Esophagus muscularis mucosa (tissue), 4 donors: ENCODE measurements at places on chromosomes 5 and 9. TPM values are rescaled to one million over a fixed set of nuclear protein-coding genes. Genes with fewer than 3 reads are reported as not detected.
A peak's percentile ranks its signal among the peaks of the same experiment; 100 is the strongest.

- peak; percentile 45 for DNase-seq
These were observed 68.9 kb upstream of the TAF1L start for GRCh38 chr9:32704343-32704742.

The SIT1 gene
- total RNA-seq, result not detected

The TESK1 gene
- 80.6 TPM for total RNA-seq

The LMX1B gene
- total RNA-seq, result 0.66 TPM

DNA sequence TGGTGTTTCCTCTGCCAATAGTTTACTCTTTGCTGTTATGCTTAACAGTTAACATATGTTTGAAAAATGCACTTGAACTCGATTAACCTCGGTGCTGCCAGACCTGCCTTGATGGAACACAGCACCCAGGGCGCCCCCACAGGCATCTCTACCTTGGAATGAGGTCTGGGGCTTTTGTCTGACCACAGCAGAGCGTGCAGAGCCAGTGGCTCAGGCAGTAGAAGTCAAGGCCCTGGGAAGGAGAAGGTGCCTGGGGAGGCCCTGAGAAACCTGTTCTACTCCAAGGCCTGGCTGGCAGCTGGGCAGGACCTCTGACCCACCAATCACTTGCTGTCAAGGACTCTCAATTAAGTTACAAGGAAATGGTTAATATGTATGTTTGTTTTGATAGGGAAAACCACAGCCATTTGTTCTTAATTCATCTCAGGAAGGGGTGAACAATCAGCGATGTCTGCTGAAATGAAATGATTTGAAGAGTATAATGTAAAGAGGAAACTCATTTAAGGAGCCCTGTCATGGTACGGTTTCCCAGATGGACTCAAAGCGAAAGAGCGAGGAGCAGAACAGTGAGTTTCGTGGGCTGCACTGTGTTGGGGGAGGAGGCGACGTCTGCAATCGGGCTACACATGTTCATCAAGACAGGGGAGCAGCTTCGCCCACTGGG, 21.9 kb downstream of the MACROH2A1 start:
- DNase-seq, result no peak

The SMIM33 gene
- total RNA-seq, result not detected

GRCh38 chr9:6956879-6957278, 199.1 kb downstream of the KDM4C start:
- DNase-seq, result no peak

The TSSK1B gene
- total RNA-seq, result not detected

DNA sequence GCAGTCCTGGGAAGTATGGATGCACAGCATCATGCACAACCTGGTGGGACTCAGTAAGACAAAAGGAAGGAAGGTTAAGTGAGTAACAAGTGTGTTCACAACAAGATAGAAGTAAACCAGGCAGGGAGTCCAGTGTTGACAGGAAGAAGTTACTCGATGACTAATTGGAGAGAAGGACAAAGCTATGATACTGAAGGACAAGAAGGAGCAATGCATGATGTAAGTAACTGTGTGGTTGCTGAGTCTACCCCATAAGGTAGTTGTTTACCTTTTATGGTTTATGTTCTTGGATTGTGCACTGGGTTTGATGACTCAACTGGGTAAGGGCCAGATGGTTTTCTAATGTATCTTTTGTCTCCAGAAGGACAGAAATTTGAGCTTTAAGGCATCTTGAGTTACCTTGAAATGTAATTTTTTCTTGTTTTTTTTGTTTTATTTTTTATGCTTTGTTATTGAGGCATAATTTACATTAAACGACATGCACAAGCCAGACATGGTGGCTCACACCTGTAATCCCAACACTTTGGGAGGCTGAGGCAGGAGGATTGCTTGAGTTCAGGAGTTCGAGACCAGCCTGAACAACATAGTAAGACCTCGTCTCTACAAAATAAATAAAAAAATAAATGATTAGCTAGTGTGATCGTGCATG, 89.2 kb upstream of the CAST start:
- no peak for DNase-seq

DNA sequence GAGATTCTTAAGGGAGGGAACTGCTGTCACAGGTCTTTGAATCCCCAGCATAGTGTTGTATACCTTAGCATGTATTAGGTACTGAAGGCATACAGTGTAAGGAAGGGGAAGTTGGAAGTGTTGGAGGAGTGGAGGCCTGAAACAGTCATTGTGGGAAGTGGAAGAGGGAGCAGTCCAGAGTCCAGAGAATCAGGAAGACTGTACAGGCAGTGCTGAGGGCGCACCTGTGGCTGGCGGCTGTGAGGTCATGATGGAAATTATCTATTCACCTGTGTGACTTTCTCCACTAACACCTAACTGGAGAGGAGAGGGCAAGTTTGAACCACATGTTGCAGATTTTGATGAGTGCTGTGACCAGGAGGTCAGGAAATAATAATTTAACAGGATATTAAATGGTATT, 119.7 kb upstream of the NIPBL start:
- peak; percentile 78 for DNase-seq

GRCh38 chr9:17472126-17472525, 106.7 kb upstream of the SH3GL2 start:
- DNase-seq, result no peak
